ENCODE measurements at places on chromosomes 4 and X. TPM values are rescaled to one million over a fixed set of nuclear protein-coding genes. Genes with fewer than 3 reads are reported as not detected.

- H3K4me1 ChIP-seq, result no peaks in the 10 kb centered on the region
- H3K27me3 ChIP-seq, result no peaks in the 10 kb centered on the region
- no peak overlapping the region for H3K27ac ChIP-seq
- DNase-seq, result no peak
- H3K36me3 ChIP-seq, result no peaks in the 10 kb centered on the region
Measured at GRCh38 chr4:79987401-79987800, 85.6 kb downstream of the ANTXR2 start.

DNA sequence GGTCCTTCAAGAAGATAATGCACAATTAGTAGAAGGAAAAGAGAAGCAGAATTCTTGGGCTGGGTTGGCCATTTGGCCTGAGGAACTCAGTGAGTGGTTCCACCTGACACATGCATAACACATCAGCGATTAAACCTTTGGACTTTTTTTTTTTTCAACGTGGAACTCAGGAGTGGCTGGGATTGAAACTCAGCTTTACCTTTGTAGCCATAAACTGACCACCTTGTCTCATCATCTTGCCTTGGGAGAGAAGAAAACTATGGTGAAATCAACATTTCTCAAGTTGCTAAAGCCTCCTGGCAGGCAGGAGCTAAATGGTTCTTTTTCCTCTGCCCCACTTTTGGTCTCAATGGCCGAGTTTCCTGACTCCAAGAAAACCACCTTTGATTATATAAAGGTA, 16.3 kb downstream of the PTTG2 start:
- H3K4me1 ChIP-seq, result peaks cover 7% of the 10 kb centered on the region
- no peaks in the 10 kb centered on the region for H3K27me3 ChIP-seq
- H3K4me3 ChIP-seq, result peak overlapping the region; percentile 91
- peak overlapping the region; percentile 87 for H3K27ac ChIP-seq
- DNase-seq, result no peak

The TLR8 gene
- 0.57 TPM for total RNA-seq

The POU3F4 gene
- not detected for total RNA-seq

- H3K36me3 ChIP-seq, result no peaks in the 10 kb centered on the region
- no peak overlapping the region for H3K27ac ChIP-seq
- H3K27me3 ChIP-seq, result no peaks in the 10 kb centered on the region
- H3K4me3 ChIP-seq, result no peak overlapping the region
Measured at GRCh38 chr4:138790706-138791340, 224.8 kb upstream of the NOCT start.

DNA sequence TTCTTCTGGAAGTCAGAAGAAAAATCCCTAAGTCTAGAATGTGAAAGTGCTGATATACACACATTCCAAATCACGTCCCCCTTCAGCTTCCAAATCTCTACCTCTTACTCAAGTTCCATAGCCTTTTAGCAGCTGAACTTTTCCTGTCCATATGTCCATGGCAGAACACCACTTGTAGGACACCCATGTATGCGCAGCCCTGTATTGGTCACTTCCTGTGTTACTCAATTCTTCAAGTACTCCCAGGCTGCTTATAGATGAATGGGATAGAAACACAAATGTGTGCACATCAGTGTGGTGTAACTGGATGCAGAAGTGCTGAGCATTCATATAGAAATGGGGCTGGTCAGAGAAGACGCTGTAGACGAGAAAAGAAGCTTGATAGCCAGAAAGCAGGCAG, 18.8 kb downstream of the SRPX2 start:
- no peaks in the 10 kb centered on the region for H3K36me3 ChIP-seq
- no peak overlapping the region for H3K4me3 ChIP-seq
- no peak for DNase-seq
- no peaks in the 10 kb centered on the region for H3K4me1 ChIP-seq
- H3K27ac ChIP-seq, result no peak overlapping the region

Measured in psoas muscle (tissue), 8 donors.